HFFc6 (cell line): ENCODE measurements at places on chromosomes 1 and 21.

DNA sequence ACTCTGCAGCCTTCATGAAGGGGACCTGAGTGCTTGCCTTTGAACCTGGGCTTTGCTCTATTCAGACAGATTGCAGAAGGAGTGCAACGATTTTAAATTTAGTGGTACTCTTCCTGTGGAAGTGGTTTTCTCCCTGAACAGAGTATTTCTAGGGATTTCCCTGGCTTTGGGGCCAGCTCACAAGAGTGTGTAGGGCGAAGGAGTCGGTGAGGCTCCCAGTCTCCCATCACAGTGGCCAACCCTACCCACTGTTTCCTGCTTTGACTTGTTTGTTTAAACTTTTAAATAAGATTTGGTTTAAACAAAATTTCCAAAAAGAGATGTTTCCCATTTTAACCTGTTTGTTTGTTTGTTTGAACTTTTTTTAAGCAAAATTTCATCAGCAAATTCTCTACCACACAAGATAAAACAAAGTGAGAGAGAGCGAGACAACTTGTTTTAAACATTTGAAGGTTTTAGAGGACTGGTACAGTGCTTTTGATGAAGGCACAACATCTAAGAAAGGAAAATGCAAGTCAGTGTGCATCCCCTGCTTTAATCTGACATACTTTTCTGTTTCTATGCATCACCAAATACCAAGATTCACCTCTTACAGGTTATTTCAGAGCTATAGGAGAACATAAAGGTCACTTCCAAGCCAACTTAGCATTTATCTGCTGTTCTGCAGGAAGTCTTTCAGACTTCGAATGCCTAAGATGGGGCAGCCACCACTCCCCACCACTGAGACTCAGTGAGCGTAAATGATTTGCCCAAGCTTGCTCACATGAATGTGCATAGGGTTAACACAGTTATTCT lies 6.6 kb downstream of the SELP start:
- DNase-seq, result no peak

DNA sequence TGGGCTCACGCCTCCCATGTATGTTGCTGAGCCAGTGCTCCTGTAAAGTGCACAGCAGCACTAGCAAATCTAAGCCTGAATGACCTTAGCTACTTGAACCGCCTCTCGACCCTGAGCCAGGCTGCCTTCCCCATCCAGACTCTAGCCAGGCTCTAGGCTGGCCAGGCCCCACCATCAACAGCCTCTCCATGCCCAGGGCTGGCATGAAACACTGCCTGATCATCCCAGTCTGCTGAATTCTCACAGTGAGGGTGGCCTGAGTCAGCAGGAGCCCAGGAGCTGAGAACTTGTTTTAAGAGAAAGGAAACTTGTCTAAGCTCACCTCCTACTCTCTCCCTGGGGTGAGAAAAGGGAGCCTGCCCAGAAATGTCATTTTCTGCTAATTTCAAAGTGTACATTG lies 733.3 kb downstream of the PTPRU start:
- DNase-seq, result no peak

- DNase-seq, result peak; percentile 24
Measured at GRCh38 chr1:116409751-116410191, 36.7 kb downstream of the ATP1A1 start.

- DNase-seq, result peak; percentile 40
Measured at GRCh38 chr1:204837440-204838084, 33.1 kb upstream of the NFASC start.

DNA sequence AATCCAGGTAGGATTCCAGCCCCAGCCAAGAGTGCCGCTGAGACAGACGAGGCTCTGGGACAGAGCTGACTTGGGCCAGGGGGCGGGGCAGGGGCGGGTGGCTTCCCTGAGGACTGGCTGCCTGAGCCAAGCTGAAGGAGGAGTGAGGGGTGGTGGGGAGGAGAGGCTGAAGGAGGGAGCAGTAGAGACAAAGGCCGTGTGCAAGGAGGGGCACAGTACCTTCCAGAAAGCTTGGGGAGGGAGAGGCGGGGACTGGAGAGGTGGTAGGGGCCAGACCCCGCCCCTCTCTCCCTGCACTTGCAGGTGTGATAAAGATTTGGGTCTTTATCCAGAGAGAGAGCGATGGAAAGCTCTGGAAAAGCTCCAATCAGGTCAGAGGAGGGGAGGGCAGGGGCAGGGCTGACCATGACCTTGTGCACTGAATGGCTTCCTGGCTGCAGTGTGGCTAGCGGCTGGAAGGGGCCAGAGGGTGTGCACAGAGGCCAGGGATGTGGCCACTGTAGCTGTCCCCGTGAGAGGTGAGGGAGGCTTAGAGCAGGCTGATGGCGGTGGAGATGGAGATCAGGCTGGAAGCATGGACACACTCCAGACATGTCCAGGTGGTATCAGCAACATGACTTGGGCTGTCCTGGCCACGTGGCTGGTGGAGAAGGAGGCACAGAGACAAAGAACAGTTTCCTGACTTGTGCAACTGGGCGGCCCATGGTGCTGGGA lies 6.7 kb upstream of the EPHA8 start:
- DNase-seq, result no peak

DNA sequence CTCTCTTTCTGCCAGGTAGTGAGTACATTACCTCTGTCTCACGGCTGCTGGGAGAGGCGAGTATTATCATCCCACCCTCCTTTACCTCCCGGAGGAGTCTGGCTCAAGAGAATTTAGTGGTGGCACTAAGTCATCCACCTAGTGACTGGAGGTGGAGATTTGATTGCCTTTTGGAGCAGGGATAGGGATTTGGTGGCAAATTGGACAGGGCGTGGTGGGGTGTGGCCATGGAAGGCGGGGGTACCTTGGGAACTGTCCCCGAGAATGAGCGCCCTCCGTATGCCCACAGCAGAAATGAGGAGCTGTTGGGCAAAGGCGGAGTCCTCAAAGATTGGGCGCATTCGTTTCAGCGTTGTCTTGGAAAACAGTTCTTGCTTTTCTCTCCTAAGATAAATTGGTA lies 32.1 kb upstream of the HMGN1 start:
- no peak for DNase-seq
